ENCODE measurements at places on chromosomes 1 and 21. TPM values are rescaled to one million over a fixed set of nuclear protein-coding genes. Genes with fewer than 3 reads are reported as not detected.

- H3K27ac ChIP-seq: no peak overlapping the region
- no peak overlapping the region for H3K4me3 ChIP-seq
- no peaks in the 10 kb centered on the region for H3K36me3 ChIP-seq
Measured at GRCh38 chr1:196317535-196318522, 290.4 kb downstream of the KCNT2 start.

GRCh38 chr21:35791541-35792325 lies 268.6 kb downstream of the SETD4 start:
- H3K4me1 ChIP-seq: peaks cover under 1% of the 10 kb centered on the region
- H3K4me3 ChIP-seq: no peak overlapping the region
- DNase-seq: no peak
- no peak overlapping the region for H3K27ac ChIP-seq

DNA sequence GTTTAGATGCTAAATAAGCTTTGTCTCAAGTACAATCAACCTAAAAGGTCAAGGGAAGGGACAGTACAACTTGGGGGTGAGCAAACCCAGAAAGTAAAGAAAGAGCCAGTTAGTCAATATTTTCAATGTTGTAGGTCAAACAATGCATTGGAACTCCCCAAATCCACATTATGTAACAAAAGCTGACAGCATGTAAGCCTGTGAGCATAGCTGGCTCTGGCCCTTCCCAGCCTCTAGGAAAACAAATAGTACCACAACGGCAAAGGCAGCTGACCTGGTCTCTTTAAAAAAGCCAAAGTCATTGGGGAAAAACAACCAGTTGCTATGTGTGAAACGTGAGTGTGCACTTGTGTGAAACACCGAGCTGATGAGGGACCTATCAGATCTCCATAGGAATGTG lies 3.4 kb downstream of the CBR1 start:
- no peaks in the 10 kb centered on the region for H3K27me3 ChIP-seq
- H3K36me3 ChIP-seq: peaks cover 13% of the 10 kb centered on the region
- H3K4me1 ChIP-seq: peaks cover 59% of the 10 kb centered on the region

DNA sequence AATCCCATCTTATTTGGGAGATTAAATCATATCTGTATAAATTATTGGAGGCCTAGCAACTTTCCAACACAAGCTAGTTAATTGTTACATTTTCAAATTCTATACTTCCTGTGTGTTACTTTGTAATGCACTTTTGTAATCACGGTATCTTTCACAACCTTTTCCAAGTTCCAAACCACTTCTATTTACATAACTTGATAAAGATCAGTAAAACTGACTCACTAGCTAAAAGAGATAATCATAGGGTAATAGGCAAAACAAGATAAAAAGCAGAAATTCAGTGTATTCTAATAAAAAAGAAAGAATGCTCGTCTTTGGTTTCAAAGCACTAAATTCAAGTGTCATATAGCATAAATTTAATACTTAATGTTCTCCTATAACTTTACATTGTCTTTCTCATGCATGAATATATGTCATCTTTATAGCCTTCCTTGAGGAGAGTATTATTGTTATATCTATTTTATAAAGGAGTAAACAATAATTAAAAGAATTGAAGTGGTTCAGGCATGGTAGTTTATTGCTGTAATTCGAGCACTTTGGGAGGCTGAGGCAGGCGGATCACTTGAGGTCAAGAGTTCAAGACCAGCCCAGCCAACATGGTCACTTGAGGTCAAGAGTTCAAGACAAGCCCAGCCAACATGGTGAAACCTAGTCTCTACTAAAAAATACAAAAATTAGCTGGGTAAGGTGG lies 66.4 kb downstream of the RGS13 start:
- no peaks in the 10 kb centered on the region for H3K36me3 ChIP-seq
- DNase-seq: no peak
- no peak overlapping the region for H3K4me3 ChIP-seq
- H3K27me3 ChIP-seq: no peaks in the 10 kb centered on the region
- no peaks in the 10 kb centered on the region for H3K4me1 ChIP-seq

GRCh38 chr1:52520148-52520547 lies 32.7 kb downstream of the TUT4 start:
- H3K36me3 ChIP-seq: peaks cover 9% of the 10 kb centered on the region
- H3K27me3 ChIP-seq: no peaks in the 10 kb centered on the region
- no peak overlapping the region for H3K4me3 ChIP-seq

Gene TMEM79
- 27.3 TPM for total RNA-seq

Gene LGALS8
- 38.1 TPM for total RNA-seq
